NCI-H2107 (cell line): ENCODE measurements at places on chromosomes 13 and 19.

DNA sequence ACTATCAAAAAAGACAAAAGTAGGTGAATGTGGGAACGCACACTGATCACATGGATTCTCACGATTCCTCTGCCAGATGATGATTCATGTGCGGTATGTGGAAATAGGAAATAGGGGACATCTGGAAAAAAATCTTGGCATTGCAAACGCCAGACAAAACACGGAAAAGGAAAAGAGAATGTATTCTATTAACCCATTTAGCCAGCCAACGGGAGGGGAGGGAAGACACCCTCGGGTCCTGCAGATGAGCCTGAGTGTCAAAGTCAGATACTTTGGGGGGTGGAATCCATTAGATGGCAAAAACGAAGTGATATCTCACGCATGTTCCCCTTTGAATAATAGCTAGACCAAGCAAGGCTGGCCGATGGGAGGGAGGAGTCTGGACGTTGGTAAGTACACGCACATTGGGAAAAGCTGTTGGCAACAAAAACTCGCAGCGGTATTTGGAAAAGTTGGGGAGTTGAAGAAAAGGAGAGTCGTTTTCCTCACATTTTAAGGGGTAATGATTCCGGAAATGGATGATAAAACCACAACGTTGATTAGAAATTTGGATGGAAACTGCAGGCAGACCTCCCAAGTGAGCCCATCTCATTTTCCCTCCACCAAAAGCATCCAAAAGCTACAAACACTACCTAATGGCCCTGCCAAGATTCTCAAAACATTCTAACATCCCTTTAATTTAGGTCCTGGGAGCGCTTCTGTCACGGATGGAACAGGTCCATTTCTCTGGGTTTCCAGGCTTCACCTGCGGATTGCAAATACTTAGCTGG lies 73.6 kb downstream of the COL4A1 start:
- no peak for DNase-seq

DNA sequence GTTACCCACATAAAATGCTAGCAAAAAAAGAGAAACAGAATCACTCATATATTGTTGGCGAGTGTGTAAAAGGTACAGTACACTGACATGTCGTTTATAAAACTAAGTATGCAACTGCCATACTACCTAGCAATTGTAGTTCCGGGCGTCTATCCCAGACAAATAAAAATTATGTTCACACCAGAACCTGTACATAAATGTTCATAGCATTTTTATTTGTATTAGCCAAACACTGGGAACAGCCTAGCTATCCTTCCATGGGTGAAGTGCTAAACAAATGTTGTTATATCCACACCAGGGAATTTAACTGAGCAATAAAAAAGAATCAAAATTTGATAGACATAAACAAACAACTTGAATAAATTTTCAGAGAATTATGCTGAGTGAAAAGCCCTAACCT lies 28.9 kb upstream of the POSTN start:
- DNase-seq, result no peak

GRCh38 chr13:39616087-39616694 lies 13.2 kb upstream of the LHFPL6 start:
- DNase-seq, result peak; percentile 58

GRCh38 chr19:18493440-18494266 lies 28.2 kb downstream of the ELL start:
- DNase-seq, result no peak

DNA sequence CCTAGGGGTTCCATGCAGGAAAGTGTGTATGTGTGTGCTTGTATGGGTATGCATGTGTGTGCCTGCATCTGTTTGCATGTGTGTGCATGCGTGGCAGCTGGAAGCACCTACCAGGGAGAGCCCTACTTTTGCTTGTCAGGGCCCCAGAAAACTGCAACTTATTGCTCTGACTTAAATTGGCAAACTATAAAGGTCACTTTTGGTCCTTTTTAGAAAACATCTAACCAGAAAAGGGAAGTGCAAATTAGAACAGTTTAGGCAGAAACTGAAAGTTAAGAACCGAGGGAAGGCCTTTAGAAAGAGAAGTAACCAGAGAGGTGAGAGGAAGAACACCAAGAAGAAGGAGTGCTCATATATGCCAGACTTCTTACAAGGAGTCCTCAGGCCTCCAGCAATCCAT lies 32.5 kb downstream of the DLEU7 start:
- DNase-seq, result no peak

- DNase-seq, result no peak
Observed at GRCh38 chr19:4597975-4598671, 38.6 kb upstream of the SEMA6B start.

DNA sequence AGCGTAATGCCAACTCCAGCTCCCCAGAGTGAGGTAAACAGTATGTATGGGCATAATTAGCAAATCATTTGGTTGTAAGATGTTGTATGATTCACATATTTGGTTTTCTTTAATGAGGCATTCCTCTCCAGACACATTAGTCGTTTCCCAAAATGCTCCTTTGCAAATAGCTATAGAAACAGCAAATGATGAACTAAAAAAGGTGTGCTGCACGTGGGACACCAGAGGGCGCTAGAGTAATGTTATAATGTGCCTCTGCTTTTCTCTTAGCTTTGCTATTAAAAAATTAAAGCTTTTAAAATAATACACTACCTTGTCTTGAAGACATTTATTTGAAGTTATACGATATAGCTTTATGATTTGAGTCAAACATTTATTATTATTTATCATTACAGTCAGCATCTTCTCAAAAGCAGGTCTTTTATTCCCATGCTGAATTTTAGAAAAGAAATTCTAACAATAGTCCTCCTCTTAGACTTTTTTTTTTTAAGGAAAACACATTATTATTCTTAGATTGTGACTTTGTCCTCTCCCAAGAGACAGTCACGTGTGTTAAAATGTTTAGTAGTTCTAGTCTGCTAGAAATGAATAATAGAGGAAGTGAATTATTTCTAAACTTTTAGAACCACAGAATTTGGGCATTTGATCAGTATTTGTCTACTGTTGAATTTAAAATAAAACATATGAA lies 121.6 kb upstream of the FRY start:
- peak; percentile 21 for DNase-seq

- DNase-seq, result no peak
Observed at GRCh38 chr13:44790289-44790688, 199.0 kb downstream of the NUFIP1 start.

DNA sequence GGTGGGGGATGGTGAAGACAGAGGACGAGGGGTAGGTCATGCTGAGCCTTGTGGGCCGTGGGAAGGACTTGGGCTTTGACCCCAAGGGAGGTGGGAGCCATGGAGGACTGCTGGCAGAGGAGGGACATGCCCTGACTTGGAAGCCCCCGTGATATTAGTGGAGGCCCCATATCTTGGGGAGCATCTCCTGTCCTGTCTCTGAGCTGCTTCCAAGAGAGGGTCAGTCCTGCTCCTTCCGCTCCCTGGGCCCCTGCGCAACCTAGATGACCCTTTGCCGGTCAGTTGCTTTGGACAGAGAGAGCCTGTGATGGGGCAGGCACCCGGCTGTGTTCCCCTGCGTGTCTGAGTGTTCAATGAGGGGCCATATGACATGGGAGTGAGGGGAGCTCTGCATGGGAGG lies 5.2 kb downstream of the TLE6 start:
- DNase-seq, result no peak

DNA sequence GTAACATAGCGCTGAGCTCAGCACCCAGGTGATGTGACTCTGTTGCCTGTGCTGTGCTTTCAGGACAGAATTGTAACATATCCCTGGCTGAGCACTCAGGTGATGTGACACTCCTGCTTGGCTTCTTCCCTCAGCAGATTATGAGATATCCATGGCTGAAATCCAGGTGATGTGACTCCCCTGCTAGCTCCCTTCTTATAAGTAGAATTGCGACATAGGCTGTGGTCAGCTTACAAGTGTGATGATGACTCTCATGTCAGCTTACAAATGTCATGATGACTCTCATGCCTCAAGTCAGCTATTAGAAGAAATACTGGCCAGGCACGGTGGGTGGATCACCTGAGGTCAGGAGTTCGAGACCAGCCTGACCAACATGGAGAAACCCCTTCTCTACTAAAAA lies 14.3 kb upstream of the ZNF429 start:
- no peak for DNase-seq

DNA sequence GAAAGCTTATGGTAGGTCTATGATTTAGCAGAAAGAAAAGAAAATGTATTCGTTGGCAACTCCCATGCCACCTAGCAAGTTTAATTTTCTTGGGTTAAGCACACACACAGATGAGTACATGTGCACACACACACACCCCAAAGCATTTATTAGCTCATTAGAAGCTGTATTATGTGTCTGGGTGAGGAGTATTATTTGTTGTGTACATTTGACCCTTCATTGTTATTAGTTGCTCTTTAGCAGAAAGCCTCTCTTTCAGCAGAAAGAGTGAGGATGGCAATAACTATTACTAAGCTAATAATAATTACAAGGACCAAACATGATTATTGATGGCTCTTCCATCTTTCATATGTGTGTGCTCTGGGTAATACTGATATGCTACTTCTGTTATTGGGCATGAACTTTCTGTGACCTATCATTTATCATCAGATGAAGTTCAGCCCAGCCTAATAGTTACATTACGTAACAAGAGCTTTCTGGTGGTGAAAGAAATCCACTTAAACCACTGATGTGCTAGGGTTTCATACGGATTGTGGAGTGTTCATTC lies 177.4 kb upstream of the OBI1 start:
- no peak for DNase-seq

DNA sequence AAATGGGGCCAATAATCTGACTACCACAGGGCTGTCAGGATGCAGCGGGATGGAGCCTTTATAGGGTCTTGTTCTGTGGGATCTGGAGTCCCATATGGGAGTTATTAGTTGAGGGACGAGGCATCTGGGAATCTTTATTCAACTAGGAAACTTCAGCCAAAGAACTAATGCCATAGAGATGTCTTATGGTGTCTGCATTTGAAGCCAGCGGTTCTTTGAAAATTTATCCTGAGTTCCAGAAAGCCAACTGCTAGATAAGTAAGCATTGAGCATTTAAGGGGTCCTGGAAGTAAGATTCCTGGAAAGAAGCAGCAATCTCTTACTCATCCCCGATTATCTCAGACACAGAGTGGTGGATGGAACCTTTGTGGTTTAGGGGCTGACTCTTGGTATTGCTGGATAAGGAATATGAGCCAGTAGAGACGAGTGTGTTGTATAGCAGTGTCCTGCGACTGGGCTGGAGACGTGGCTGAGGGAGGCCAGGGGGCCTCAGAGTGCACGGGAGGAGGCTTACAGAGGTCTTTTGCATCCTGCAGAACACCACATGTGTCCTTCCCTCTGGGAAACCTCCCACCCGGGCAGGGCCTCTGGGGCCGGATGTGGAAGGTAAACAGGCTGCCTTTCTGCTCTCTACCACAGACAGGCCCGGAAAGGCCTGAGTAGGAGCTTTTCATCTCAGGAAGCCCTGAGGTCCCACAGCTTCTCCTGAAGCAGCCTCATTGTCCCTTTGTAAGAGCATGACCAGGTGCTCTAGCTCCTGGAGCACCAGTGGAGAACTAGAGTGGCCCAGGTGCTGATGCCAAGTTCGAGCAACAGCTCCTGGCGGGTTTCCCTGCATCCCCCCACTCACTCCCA lies 28.8 kb downstream of the ACTN4 start:
- no peak for DNase-seq

DNA sequence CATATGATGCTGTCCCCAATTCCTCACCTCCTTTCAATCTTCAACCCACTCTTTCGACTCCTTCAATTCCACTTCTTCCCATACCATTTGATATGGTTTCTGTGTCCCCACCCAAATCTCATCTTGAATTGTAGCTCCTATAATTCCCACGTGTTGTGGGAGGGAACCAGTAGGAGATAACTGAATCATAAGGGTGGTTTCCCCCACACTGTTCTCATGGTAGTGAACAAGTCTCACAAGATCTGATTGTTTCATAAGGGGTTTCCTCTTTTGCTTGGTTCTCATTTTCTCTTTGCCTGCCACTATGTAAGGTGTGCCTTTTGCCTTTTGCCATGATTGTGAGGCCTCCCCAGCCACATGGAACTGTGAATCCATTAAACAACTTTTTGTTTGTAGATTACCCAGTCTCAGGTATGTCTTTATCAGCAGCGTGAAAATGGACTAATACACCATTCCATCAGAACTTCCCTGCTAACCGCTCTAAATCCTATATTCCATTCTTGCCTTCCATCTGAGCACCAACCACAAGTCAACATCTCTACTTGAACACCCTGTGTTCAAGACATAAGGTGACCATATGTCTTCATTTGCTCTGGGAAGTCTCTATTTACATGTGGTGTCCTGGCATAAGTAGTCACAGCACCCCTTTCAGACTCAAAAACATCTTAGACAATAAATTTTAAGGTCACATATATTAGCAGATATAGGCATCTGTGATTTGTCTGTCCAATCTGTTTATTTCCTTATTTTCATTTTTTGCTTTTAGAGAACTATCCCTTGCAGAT lies 122.9 kb downstream of the TSHZ3 start:
- DNase-seq, result no peak

DNA sequence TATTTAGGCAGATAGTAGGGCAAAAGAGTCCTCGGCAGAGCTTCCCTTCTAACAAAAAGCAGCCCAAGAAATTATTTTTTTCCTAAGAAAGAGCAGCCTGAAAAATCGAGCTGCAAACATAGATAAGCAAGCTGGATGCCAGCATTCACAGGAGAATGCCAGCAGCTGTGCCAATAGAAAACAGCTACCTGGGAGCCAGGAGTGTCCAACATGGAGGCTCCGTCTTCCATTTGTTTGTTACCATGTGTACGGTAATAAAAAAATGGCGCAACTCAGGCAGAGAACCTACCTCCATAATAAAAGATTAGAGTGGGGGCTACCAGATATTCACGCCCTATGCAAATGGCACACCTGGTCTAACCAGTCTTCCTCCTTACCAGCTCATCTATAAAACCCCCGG lies 77.6 kb upstream of the IPO5 start:
- DNase-seq, result no peak

DNA sequence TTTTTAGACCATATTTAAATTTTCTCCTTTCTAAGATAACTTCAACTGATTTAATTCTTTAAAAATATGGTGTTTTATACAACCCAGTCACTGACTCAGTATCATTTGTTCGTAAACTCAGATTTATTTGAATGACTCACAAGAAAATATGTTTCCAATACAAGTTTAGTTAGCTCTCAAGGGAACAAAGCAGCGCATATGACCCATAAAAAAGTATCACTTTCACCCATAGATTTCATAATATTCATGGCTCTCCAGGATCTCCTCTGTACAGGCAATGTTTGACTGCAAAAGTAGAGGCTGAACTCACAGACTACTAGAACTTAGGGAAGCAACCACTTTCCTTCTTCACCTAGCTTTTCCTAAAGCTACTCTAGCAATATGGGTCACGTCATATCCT lies 405.6 kb upstream of the PCDH9 start:
- DNase-seq, result no peak
